K562 (cell line): ENCODE measurements at places on chromosomes 4 and X. TPM values are rescaled to one million over a fixed set of nuclear protein-coding genes. Genes with fewer than 3 reads are reported as not detected.

The STOX2 gene
- not detected in 2 replicates for polyA plus RNA-seq

- DNase-seq: no peak
These were observed 33.4 kb downstream of the CYTL1 start for GRCh38 chr4:4985844-4986243.

The ZNF182 gene
- 2.8 and 3.9 TPM in 2 replicates for polyA plus RNA-seq

The ZNF280C gene
- polyA plus RNA-seq: 3.6 and 4.8 TPM in 2 replicates

DNA sequence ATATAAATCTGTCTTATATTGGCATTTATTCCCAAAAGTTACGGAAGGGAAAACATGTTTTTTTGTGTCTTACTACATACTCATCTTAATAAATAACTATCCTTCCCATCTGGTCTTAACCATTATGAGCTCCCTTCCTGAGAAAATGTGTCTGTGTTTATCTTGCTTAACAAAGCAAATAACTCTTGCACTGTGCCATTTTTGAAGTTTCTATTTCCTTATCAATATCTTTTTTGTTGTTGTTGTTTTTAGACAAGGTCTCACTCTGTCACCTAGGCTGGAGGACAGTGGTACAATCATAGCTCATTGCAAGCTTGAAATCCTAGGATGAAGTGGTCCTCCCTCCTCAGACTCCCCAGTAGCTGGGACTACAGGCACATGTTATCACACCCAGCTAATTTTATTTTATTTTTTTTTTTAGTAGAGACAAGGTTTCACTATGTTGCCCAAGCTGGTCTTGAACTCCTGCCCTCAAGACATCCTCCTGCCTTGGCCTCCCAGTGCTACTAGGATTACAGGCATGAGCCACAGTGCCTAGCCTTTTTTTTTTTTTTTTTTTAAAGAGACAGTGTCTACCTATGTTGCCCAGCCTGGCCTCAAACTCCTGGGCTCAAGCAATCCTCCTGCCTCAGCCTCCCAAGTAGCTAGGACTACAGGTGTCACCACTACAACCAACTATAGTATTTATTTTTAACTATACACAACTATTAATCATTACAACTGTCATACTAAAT is 36.9 kb downstream of the CNOT6L start:
- DNase-seq: no peak
